ENCODE measurements at places on chromosomes 4 and X. TPM values are rescaled to one million over a fixed set of nuclear protein-coding genes. Genes with fewer than 3 reads are reported as not detected.

The DNAAF6 gene
- total RNA-seq, result not detected

The XG gene
- total RNA-seq, result not detected

The NPY5R gene
- total RNA-seq, result not detected

The ALAS2 gene
- total RNA-seq, result not detected

The KIT gene
- total RNA-seq, result not detected

The FGD1 gene
- 0.08 TPM for total RNA-seq

The HERC5 gene
- 22.5 TPM for total RNA-seq

DNA sequence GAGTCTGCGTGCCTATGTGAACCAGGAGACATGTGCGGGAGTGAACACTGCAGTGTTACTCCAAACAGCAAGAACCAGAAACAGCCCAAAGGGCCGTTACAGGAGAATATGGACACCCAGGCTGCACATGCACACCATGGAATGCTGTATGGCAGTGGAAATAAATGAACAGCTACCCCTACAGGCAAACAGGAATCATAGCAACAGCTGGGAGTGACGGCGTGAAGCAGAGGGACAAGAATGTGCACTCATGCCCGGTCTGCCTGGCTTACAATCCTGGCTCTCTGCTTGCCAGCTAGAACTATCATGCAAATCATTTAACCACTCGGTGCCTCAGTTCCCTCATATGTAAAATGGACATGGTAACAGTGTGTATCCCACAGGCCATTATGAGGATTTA is 16.6 kb downstream of the GPKOW start:
- no peak for DNase-seq

DNA sequence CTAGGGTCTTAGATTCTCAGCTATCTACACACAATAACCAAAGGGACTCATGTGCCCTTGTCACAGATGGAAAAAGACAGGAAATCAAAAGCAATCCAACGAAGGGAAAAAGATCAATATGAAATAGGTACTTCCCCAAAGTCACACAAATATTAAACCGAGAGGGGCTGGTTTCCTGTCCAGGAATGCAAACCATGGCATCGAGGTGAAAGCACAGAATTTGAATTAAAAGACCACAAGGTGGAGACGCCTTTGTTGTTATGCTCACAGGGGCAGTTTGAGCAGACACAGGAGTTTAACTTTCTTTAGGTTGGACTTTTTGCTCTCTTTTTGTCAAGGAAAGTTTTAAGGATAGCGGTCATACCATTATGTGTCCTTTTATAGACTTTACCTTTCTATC is 14.3 kb downstream of the H2BW1 start:
- no peak for DNase-seq

DNA sequence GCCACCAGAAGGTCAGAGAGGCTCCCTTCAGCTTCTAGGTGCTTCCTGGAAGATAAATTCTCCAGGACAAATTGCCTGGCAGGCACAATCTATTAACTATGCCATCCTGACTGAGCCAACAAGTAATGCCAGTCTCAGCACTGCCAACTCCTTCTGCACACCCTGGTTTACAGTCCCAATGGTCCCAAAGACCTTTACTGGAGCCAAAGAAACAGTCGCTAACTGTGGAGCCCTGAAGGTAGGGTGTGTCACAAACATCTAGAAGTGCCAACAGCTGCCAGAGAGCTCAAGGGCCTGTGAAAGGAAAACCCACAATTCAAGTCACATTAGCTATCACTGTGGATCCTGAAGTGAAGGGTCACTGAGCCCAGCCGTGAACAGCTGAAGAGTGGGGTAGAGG is 34.9 kb upstream of the CITED1 start:
- no peak for DNase-seq

GRCh38 chr4:114108869-114109268 is 129.4 kb upstream of the ARSJ start:
- peak; percentile 15 for DNase-seq

- DNase-seq, result no peak
Observed at GRCh38 chr4:26386386-26386785, 65.6 kb downstream of the RBPJ start.

- DNase-seq, result no peak
Observed at GRCh38 chr4:107757283-107757682, 37.2 kb upstream of the PAPSS1 start.

GRCh38 chr4:87069037-87069742 is 134.4 kb downstream of the AFF1 start:
- DNase-seq, result no peak

DNA sequence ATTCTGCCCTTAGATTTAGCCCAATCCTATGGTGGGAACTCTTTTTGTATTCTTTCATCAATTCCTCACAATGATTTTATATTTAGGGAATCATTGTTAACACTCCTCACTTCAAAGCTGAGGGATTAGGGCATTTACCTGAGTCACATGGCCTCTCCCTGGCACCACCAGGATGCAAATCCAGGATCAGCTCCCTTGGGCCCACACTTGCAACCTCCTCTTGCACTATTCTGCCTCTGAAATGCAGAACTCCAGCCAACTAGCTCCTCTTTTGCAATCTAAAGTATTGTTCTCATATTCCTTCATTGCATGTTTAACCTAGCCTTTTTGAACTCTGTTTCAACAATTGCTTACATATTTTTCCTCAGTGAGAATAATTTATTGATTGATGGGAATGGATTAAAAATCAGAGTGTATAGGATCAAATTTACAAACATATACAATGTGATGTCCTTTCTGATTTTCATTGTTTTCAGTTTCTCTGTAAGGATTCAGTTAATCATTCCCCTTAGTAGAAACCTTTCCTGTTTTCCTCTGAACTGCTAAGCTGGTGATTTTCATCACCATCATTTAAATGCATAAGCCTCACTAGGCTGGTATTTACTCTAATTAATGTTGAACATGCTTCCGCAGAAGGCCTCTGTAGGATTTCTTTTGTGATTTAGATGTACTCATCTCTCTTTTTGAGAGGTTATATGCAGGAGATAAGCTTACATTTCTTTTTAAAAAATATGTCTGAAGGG is 3.3 kb upstream of the RELL1 start:
- no peak for DNase-seq

DNA sequence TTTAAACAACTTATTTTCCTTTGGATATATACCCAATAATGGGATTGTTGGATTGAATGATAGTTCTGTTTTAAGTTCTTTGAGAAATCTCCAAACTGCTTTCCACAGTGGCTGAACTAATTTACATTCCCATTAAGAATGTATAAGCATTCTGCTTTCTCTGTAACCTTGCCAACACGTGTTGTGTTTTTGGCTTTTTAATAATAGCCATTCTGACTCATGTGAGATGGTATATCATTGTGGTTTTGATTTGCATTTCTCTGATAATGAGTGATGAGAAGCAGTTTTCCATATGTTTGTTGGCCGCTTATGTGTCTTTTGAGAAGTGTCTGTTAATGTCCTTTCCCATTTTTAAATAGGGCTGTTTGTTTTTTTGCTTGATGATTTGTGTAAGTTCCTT is 155.6 kb upstream of the PITX2 start:
- DNase-seq, result no peak

DNA sequence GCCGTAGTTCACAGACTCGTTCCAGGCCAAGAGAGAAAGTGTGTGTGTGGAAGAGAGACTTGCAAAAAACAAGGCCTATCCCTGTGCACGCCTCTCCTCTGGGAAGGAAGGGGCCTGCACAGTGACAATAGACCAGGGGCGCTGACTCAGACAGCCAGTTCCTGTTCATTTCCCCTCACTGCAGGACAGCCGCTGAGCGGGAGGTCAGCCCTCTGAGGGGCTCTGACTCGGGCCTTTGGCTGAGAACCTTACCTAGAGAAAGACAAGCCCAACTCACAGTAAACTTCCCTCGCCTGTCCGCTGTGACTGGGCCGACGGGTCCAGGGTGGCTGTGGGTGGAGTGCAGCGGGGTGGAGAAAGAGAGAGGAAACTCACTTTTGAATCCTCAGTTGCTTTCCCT is 52.1 kb downstream of the RTL5 start:
- DNase-seq, result no peak

DNA sequence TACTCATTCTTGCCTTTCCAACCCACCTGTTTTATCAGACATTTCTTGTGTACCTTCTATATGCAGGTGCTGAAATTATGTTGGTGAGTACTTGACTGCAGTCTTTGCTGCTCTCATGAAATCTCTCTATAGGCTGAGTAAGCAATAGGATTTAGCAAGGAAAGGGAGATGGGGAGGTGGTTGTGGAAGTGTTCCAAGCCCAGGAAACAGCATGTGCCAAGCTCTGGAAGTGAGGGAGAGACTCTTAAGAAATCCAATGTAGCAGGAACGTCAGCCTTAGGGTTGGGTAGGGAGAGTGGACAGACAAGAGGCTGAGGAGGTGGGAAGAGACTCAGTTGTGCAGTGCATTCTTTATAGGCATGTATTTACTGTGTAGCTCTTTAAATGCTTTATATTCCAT is 5.6 kb downstream of the SEPTIN11 start:
- no peak for DNase-seq

- DNase-seq, result no peak
Observed at GRCh38 chr4:53194727-53195126, 171.1 kb downstream of the SCFD2 start.

- no peak for DNase-seq
Observed at GRCh38 chrX:18873189-18873791, 110.6 kb downstream of the PHKA2 start.

- no peak for DNase-seq
Observed at GRCh38 chr4:56844802-56845580, 23.5 kb upstream of the SPINK2 start.

DNA sequence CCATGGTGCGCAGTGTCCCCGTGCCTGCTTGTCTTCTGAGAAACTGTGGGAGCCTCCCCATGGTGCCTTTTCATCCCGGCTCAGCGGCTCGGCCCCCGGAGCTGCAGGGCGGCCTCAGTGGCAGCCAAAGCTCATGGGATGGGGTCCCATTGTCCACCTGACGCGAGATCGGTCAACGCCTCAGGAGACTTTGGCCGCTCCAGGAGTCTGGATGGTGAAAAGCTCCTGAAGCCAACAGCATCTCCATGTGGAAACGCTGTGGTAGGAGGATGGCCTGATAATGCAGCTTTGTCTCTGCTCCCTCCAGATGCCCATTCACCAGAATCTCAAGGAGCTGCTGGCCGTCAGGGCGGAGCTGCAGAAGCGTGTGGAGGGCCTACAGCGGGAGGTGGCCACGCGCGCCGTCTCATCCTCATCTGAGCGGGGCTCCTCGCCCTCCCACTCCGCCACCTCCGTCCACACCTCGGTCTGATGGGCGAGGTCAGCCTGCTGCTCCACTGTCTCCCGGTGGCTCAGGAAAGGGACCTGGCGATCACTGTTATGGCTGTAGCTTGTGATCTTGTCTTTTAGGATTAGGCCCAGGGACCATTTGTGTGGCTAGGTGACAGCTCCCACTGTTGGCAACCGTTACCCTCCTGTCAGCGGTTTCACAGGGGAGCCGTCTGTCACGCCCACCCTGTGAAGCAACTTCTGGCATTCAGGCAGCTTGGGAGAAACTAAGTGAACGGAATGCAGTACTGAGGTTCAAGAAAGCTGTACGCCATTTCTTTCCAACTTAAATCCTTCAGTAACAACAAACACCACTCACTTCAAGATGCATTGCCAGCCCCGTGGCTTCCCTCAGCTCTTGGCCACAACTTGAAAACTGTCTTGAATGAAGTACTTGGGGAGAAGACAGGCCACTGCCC is 69.3 kb downstream of the MTMR1 start:
- no peak for DNase-seq

DNA sequence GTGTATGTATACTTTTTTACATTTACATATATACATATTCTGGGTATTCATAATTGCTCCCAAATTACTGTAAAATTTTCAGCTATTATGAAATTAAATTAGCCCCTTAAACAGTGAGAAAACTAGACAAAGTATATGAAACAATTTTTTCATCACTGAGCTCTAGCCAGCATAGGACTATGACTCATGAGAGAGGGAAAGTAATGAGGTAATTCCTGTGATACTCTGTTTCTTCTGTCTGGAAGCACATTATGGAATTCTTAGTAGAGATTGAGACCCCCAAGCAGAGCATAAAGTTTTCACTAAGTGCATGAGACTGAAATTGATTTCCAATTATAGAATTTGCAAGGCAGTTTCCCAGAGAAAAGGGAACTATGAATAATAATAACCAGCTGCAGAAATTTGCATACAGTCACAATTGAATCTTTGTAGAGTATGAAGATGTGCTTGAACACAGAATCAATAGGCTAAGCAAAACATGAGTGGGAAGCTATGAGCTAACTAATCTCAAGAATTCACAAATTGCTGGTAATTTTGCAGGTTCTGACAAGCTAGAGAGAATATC is 779.3 kb downstream of the ARAP2 start:
- no peak for DNase-seq

DNA sequence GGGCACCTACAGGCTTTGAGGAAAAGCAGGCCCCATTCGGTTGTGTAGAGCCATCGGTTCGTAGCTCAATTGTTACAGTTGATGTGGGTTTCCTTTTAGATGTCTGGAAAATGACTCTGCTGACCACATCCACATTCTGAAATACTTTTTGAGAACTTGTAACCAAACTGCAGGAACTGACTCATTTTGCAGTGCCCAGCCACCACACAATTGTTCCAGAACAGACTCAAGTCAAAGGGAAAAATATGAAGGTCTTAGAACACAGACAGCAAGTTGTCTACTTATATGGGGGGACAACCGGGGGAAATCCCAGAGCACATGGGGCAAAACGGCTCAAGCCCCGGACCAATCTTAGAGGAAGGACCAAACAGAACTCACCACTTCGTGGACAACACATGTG is 557.6 kb upstream of the DIPK2B start:
- peak; percentile 61 for DNase-seq

DNA sequence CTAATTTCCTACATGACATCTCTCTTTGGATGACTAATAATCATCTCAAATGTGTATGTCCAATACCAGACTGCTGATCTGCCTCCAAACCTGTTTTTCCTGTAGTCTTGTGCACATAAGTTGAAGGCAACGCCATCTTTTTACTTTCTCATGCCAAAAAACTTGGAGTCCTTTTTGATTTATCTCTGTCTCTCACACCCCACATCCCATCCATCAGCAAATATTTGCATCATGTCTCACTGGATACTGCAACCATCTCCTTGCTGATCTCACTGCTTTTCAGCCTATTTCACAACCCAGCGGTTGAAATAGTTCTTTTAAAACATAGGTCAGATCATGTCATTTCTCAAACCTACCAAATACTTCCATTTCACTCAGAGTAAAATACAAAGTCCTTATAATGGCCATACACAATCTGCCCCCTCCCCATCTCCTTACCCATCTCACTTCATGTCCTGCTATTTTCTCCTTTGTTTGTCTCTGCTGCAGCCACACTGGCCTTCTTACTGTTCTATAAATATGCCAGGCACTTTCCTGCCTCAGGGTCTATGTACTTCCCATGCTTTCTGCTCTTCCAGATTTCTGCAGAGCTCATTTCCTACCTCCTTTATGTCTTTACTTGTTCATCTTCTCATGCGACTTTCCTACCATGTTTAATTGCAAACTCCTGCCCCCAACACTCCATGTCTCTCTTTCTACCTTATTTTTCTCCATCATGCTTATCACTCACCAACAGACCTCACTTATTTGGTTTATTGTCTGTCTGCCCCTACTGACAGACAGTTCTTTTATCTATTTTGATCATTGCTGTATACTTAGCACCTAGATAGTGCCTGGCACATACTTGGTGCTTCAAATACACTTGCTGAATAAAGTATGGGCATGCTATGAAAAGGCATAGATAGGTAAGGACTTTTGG is 98.8 kb downstream of the ANXA3 start:
- no peak for DNase-seq

Data from GM12878 (cell line).